ENCODE measurements at places on chromosomes 2 and 18.

- no peak for DNase-seq
These were observed 108.2 kb downstream of the GAREM1 start for GRCh38 chr18:32362484-32362883.

GRCh38 chr2:131584940-131585339 lies 57.3 kb downstream of the CCDC74A start:
- no peak for DNase-seq

DNA sequence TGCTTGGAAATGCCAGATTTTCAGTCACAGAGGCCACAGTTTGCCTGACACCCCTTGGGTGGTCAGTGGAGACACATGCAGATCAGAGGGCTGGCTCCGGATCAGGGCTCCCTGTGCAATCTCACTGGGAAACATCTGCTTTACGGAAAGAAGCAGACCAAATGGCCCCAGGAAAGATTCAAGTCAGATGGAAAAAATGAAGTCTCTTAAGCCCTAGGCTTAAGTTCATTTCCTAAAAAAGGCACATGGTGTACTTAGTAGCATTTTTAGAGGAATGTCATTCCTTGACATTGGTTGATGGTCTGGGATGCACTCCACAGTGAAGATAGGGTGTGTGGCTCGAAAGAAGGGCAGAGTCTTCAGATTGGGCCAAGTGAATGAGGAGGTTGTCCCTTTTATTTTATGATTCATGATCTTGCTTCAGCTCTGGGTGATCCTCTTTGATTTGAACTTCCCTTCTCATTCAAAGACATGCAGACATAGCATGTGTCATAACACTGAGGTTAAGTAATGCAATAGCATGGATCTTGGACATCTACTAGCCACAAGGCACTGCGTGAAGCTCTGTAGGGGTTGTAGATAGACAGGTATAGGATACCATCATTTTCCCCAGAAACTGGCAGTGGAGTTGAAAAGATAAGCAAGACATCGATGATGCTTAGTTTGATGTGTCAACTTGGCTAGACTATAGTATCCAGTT lies 56.5 kb downstream of the KCNE4 start:
- DNase-seq: no peak

DNA sequence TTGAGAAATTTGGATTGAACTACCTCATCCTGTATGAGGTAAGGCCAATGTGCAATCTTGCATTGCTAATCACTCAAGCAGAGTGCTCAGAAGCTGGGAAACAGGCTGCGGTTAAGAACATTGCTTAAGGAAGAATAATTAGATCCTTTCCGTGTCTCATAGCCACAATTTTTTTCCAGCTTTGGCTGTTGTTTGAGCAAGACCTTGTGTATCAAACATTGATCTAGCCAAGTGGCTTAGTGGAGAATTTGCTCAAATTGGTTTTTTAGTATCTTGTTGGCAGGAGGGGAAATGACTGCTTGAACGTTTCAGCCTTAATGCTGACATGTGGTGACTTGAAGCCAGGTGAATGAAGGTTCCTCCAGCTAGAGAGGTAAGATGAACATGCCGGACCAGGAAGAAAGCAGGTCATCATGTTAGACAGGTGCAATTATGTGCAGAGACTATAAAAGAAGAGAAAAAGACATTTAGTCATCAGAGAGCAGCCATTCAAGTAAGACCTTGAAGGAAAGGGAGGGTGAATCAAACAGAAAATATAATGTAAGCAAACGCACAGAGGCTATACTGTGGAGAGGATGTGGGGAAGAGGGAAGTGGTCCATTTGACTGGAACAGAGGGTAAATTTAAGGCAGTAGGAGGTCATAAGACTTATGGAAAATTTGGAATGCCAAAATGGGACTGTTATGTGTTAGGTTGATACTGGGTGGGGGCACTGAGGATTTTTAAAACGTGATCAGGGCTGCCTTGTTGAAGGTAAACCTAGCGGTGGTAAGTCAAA lies 98.9 kb upstream of the CYP1B1 start:
- DNase-seq: no peak

- DNase-seq: no peak
These were observed 50.7 kb downstream of the STRN start for GRCh38 chr2:36915627-36916026.

- no peak for DNase-seq
These were observed 24.8 kb downstream of the SH3BP4 start for GRCh38 chr2:234976479-234977227.

DNA sequence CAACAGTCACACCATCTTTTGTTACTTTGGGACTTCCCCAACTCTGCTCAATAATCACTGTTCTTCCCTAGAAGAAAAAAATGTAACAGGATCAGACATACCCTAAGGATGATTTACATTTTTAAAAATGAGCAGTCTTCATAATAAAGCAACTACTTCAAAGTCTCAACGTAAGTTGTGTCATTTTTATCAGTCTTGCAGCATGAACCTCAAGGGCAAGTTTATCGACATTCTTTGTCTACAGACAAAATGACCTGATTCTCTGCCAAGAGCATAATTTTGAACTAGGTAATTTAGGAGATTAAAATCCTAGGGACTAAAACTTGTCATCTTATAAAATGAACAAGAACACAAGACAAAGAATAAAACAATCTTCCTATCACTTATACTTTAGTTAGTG lies 2.3 kb downstream of the HSPD1 start:
- DNase-seq: no peak

GRCh38 chr2:112048887-112049286 lies 6.2 kb upstream of the TMEM87B start:
- DNase-seq: no peak

GRCh38 chr2:42922790-42923579 lies 130.6 kb upstream of the HAAO start:
- no peak for DNase-seq

DNA sequence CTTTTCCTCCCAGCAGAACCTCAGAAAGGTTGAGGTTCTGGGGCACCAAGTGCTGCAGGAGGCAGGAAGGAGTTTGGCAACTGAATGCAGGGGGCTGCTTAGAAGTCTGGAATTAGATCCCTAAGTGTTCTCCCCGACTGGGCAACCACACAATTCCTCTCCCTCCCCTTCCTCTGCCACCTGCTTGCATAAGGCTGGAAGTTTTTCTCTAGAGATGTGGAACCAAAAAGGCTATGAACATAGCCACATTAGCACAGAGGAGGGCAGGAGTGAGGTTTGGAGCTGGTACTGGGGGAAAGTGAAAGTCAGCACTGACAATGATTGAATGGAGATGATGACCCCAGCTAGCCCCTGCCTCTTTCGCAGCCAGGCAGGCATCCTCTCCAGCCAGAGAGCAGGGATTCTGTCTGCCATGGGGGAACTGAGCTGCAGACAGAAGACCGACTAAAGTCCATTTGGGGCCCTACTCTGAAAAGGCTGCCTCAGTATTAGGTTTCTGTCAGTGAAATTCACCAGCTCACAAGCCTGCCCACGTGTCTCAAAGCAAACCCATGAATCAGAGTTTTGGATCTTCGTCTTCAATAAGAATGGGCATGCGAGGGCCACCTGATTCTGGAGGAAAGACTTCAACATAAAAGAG lies 87.9 kb upstream of the ITGA6 start:
- DNase-seq: no peak

- no peak for DNase-seq
These were observed 274.3 kb upstream of the NRP2 start for GRCh38 chr2:205407984-205408383.

- DNase-seq: no peak
These were observed 795 bp upstream of the TCF7L1 start for GRCh38 chr2:85132397-85132796.

DNA sequence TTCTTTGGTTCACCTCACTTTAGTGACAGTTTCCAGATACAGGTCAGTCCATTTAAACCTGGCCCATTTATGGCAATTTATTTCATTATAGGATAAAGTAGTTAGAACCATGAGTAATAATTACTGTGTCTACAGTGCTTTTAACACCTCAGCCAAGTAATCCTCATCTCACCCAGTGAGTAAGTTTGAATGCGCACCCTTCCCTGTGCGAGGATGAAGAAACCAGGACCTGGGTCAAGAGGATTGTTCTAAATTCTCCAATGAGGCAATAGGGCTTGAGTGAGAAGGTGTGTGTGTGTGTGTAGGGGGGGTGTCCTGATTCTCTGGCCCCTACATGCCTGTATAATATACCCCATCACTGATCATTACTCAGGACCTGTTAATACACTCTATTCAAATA lies 854 bp upstream of the MYO1B start:
- no peak for DNase-seq

DNA sequence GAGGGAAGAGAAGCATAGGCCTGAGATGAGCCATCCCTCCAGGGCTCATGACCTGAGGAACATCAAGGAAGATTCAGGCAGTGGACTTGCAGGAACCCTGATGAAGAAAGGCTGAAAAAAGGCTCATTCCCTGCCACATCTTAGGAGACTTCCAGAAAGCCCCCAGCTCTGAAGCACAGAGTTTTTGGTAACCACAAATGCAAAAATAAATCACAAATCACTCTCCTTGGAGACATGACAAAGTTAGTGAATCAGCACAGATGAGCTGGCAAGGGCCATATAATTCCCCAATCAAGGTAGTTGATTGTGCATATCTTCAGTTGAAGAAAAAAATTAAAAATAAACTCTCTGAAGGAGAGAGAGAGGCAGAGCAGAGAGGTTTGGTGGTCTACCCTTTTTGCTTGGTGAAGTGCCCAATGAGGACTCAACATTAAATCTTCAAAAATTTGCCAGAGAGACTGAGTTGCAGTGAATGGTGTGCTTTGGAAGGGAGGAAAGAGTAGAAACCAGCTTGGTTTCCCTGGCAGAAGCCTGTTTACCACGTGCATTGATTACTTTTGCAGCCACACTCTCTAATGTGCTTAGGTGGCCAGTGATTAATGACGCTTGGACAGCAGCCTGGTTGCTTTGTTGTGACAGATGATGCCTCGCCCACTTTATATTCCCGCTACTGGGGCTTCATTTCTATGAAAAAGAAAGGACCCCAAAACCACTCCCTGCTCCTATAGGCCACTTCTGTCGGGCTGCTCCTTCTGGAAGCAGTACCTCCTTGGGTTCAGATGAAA lies 257.4 kb upstream of the SLC14A2 start:
- DNase-seq: no peak

- DNase-seq: no peak
These were observed 1131.2 kb downstream of the TSN start for GRCh38 chr2:122886479-122887145.

DNA sequence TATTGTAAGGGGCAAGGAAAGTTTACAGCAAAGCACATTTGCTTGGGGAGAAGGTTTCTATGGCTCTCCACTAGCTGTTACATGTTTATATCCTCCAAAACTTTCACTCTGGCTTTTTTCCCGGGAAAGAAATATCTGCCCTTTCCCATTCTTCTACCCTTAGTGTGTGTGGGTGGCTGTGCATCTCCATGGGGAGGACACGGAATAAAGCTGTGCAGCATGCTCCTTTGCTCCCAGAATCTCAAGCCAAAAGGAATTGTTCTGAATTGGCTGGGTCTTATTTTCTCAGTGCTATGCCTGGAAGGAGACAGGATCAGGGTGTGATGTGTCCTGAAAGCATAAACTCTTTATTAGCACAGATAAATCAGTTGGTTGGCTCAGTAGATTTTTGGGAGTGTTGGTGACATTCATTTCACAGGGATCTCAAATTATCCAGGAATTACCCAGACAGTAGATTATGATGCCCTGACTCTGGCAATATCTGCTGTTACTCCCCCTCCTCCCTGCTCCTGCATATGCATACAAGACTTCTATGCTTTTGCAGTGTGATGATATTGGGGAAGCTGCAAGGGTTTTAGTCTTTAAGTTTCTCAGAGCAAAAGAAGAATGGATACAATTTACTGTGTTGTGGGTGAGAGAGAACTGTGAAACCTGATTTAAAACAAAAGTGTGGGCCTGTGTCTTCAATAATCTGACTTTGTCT lies 63.1 kb downstream of the PARD3B start:
- no peak for DNase-seq

DNA sequence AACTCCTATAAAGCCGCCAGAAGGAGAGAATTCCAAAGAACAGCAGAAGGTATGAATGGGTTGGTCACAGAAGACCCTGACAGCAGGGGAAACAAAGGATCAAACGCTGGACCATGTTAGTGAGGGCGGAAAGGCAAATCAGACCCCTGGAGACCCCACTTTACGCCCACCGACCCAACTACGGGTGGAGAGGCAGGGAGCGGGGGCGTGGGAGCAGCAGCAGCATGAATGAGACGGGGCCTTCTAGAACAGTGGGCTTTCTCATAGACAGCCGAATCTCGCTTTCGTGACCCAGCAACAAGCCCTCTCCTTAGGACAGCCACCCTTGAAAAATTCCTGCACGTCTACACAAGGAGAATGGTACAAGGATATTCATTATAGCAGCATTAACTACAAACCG lies 191.0 kb downstream of the HDAC4 start:
- DNase-seq: no peak

DNA sequence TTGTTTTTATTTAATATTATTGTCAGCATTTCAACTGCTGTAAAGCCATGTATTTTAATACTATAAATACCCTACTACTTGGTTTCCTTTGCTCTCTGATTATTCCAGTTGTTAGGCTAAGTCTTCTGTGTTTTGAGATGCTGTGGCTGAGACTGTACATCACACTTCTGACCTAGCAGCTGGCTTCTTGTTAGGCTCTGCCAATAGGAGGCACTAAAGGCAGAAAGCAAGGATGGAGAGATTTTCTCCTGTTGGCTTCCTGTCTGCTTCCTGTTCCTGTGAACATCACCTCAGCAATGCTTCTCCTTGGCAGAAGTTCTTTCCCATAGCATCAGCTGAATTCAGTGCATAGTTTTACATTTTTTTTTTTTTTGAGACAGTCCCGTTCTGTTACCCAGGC lies 68.3 kb upstream of the YPEL5 start:
- DNase-seq: no peak

DNA sequence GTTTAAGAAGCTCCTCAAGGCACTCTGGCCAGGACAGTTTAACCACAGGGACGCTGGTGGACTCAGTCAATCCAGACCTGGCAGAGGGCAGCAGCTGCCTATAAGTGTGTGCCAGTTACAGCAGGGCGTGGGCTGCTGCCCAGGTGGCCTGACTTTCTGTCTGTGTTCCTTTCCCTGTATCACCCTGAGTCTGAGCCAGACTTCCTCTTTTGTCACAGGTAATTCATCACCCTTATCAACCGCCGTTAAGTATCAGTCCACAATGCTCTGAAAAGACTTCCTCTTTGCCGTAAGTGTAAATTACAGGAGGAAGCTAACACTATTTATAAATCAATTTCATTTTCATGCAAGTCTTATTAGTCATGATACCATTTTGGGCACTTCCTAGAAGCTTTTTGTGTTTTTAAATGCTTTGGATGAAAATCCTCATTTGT lies 7.0 kb downstream of the LPIN1 start:
- DNase-seq: no peak
